ENCODE measurements at places on chromosomes 3 and 15. TPM values are rescaled to one million over a fixed set of nuclear protein-coding genes. Genes with fewer than 3 reads are reported as not detected.

The KIF15 gene
- 43.4 TPM for total RNA-seq

The ITIH4 gene
- 4.5 TPM for total RNA-seq

The DAZL gene
- 0.19 TPM for total RNA-seq

The NANOGP8 gene
- not detected for total RNA-seq

The TRIM71 gene
- total RNA-seq: 0.09 TPM

The NMNAT3 gene
- total RNA-seq: 4.7 TPM

The HRG gene
- not detected for total RNA-seq

The MTMR10 gene
- 19.8 TPM for total RNA-seq

The SERPINI2 gene
- 0.19 TPM for total RNA-seq

The RTP3 gene
- not detected for total RNA-seq

The LRRC34 gene
- total RNA-seq: 5.9 TPM

The CLRN1 gene
- under 0.01 TPM for total RNA-seq

The ESYT3 gene
- 0.09 TPM for total RNA-seq

The PARP14 gene
- 57.7 TPM for total RNA-seq

DNA sequence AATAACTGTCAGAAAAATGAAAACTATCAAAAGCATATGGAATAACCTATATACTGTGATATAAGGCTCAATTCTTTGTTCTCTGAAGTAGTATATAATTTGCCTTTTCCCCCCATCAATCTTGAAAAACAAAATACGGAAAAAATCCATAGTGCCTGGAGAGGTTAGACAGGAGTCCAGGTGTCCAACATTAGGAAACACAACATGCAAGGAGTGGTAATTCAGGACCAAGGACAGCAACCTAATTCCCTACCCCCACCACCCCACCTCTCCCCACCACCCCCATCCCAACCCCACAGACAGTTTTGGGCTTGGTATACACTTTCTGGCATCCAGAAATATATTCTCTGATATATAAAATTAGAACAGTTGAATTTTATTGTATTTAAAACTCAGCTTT is 55.1 kb upstream of the SLC25A26 start:
- H3K36me3 ChIP-seq: no peaks in the 10 kb centered on the region
- no peak overlapping the region for H3K4me3 ChIP-seq
- no peak overlapping the region for H3K27ac ChIP-seq
- no peak for DNase-seq

GRCh38 chr15:48584090-48584811 is 61.3 kb downstream of the FBN1 start:
- H3K36me3 ChIP-seq: no peaks in the 10 kb centered on the region
- H3K4me1 ChIP-seq: no peaks in the 10 kb centered on the region
- H3K4me3 ChIP-seq: no peak overlapping the region
- H3K27me3 ChIP-seq: no peaks in the 10 kb centered on the region
- DNase-seq: no peak
- no peak overlapping the region for H3K27ac ChIP-seq

GRCh38 chr15:41231422-41232226 is 556 bp downstream of the CHP1 start:
- no peaks in the 10 kb centered on the region for H3K36me3 ChIP-seq
- no peak for DNase-seq
- peak overlapping the region; percentile 64 for H3K4me3 ChIP-seq
- H3K4me1 ChIP-seq: peaks cover 9% of the 10 kb centered on the region
- H3K27ac ChIP-seq: peak overlapping the region; percentile 28

DNA sequence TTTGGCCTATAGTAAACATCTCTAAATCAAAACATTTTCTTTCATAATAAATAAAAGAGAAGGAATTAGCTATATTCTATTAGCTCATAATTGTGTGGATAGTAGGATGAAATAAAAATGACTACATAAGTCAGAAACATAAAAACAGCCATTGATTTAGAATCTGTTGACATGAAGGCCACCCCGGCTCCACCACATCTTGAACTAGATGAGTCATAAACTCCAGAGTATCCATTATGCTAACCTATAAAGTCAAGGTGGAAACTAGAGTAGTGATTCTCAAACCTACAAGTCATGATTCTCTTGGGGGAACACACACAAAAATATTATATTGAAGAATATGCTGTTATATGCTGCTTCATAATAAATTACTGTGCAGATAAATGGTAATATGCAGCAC is 831.0 kb downstream of the TUSC7 start:
- no peak overlapping the region for H3K27ac ChIP-seq
- DNase-seq: no peak
- H3K4me1 ChIP-seq: no peaks in the 10 kb centered on the region
- H3K36me3 ChIP-seq: no peaks in the 10 kb centered on the region

- H3K36me3 ChIP-seq: no peaks in the 10 kb centered on the region
- no peak for DNase-seq
- H3K27me3 ChIP-seq: no peaks in the 10 kb centered on the region
- peak overlapping the region; percentile 80 for H3K27ac ChIP-seq
Observed at GRCh38 chr3:187919544-187919943, 174.3 kb upstream of the BCL6 start.

- no peak overlapping the region for H3K4me3 ChIP-seq
- no peak for DNase-seq
- peaks cover 24% of the 10 kb centered on the region for H3K36me3 ChIP-seq
- no peaks in the 10 kb centered on the region for H3K27me3 ChIP-seq
Observed at GRCh38 chr15:56972016-56972415, 53.6 kb downstream of the TCF12 start.

GRCh38 chr3:98596541-98597500 is 3.4 kb upstream of the CPOX start:
- H3K4me1 ChIP-seq: peaks cover 9% of the 10 kb centered on the region
- no peaks in the 10 kb centered on the region for H3K27me3 ChIP-seq
- peak; percentile 73 for DNase-seq

- H3K4me3 ChIP-seq: no peak overlapping the region
- DNase-seq: no peak
- H3K36me3 ChIP-seq: no peaks in the 10 kb centered on the region
Observed at GRCh38 chr3:48826451-48826850, 21.2 kb downstream of the PRKAR2A start.

GRCh38 chr3:184741798-184742675 is 30.2 kb upstream of the MAGEF1 start:
- no peak for DNase-seq
- no peaks in the 10 kb centered on the region for H3K36me3 ChIP-seq
- H3K27ac ChIP-seq: no peak overlapping the region
- no peak overlapping the region for H3K4me3 ChIP-seq
- H3K4me1 ChIP-seq: no peaks in the 10 kb centered on the region

DNA sequence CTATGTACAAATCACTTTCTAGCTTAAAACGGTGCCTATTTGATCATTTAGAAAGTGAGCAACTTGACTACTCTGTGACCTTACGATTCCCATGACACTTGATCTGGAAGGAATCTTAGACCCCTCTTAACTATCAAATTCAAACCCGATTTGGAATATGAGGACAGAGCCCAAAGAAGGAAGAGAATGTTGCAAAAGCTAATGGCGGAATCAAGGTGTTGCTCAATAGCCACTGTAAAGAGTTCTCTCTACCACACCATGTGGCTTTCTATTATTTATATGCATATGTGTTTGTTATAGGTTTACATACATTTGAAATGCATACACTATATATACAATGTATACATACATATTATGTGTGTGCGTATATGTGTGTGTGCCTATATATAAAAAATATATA is 39.9 kb downstream of the PYDC2 start:
- no peaks in the 10 kb centered on the region for H3K36me3 ChIP-seq
- DNase-seq: no peak

DNA sequence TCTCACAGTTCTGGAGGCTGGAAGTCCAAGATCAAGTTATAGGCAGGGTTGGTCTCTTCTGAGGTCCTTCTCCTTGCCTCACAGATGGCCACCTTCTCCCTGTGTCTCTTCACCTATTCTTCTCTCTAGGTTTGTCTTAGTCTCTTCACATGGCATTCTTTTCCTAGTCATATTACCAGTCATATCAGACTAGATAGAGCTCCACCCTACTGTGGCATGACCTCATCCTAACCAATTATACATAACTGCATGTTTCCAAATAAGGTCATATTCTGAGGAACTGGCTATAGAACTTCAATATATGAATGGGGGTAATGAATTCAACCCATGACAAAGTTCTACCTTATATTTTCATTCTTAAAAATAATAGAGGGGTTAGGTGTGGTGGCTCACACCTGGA is 196.4 kb upstream of the UBE3A start:
- no peaks in the 10 kb centered on the region for H3K4me1 ChIP-seq
- no peaks in the 10 kb centered on the region for H3K36me3 ChIP-seq
- DNase-seq: no peak
- H3K27ac ChIP-seq: no peak overlapping the region
- no peak overlapping the region for H3K4me3 ChIP-seq

- H3K27ac ChIP-seq: no peak overlapping the region
- no peak overlapping the region for H3K4me3 ChIP-seq
Observed at GRCh38 chr3:171200750-171201088, 174.2 kb upstream of the SLC2A2 start.

DNA sequence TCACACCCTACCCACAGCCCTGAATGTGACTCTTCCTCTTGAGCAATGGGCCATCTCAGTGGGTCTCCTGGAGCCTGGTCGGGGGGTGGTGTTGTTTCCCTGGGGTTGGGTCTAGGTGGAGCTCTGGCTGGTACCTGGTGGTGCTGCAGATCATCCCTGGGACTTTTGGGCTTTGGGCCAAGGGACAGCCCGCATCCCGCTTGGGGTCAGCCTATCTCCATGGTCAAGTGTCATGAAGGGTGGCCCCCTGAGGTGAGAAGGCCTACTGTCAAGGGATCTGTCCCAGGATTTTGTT is 202.0 kb downstream of the UBE3A start:
- no peaks in the 10 kb centered on the region for H3K36me3 ChIP-seq
- H3K4me3 ChIP-seq: no peak overlapping the region
- H3K27ac ChIP-seq: no peak overlapping the region
- no peaks in the 10 kb centered on the region for H3K27me3 ChIP-seq
- H3K4me1 ChIP-seq: no peaks in the 10 kb centered on the region

- no peak overlapping the region for H3K4me3 ChIP-seq
- no peak overlapping the region for H3K27ac ChIP-seq
- no peaks in the 10 kb centered on the region for H3K4me1 ChIP-seq
- H3K36me3 ChIP-seq: no peaks in the 10 kb centered on the region
- H3K27me3 ChIP-seq: no peaks in the 10 kb centered on the region
- DNase-seq: no peak
Observed at GRCh38 chr3:184030536-184030935, 1.0 kb upstream of the HTR3D start.

GRCh38 chr3:2023959-2024358 is 74.7 kb upstream of the CNTN4 start:
- no peak overlapping the region for H3K4me3 ChIP-seq
- no peak overlapping the region for H3K27ac ChIP-seq
- no peaks in the 10 kb centered on the region for H3K4me1 ChIP-seq
- no peaks in the 10 kb centered on the region for H3K36me3 ChIP-seq
- no peaks in the 10 kb centered on the region for H3K27me3 ChIP-seq

GRCh38 chr3:183281126-183281797 is 28.2 kb downstream of the B3GNT5 start:
- no peak for DNase-seq
- H3K4me3 ChIP-seq: no peak overlapping the region
- no peak overlapping the region for H3K27ac ChIP-seq
- no peaks in the 10 kb centered on the region for H3K36me3 ChIP-seq
- no peaks in the 10 kb centered on the region for H3K27me3 ChIP-seq

- no peaks in the 10 kb centered on the region for H3K36me3 ChIP-seq
- no peak overlapping the region for H3K27ac ChIP-seq
- no peak overlapping the region for H3K4me3 ChIP-seq
- DNase-seq: no peak
Observed at GRCh38 chr3:88690287-88690686, 417.1 kb upstream of the EPHA3 start.

DNA sequence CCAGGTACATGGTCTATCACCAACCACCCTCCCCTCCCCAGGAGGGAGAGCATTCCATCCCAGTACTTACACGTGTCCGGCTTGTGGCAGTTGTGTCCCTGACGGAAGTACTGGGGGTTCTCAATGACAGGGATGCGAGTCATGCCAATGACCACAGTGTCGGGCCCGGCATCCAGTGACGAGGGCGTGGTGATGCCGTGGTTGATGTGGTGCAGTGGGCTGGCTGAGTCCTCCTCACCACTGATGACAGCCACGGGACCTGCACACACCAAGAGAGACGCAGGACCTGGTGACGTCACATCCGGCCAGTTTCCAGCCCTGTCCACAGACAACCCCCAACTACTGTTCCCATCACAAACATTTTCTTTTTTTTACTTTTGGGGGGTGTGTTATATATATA is 223.8 kb downstream of the NTRK3 start:
- H3K4me1 ChIP-seq: no peaks in the 10 kb centered on the region
- no peak for DNase-seq
- no peaks in the 10 kb centered on the region for H3K36me3 ChIP-seq
- H3K27ac ChIP-seq: no peak overlapping the region
- H3K27me3 ChIP-seq: no peaks in the 10 kb centered on the region
- no peak overlapping the region for H3K4me3 ChIP-seq

All from thymus (tissue), 14 donors.